ENCODE measurements at places on chromosomes 12 and 14.

GRCh38 chr12:26214121-26214520 is 18.7 kb downstream of the SSPN start:
- DNase-seq: no peak

GRCh38 chr12:53097207-53097563 is 282 bp upstream of the IGFBP6 start:
- DNase-seq: no peak

- no peak for DNase-seq
Observed at GRCh38 chr12:126776026-126776655, 1490.8 kb upstream of the TMEM132C start.

DNA sequence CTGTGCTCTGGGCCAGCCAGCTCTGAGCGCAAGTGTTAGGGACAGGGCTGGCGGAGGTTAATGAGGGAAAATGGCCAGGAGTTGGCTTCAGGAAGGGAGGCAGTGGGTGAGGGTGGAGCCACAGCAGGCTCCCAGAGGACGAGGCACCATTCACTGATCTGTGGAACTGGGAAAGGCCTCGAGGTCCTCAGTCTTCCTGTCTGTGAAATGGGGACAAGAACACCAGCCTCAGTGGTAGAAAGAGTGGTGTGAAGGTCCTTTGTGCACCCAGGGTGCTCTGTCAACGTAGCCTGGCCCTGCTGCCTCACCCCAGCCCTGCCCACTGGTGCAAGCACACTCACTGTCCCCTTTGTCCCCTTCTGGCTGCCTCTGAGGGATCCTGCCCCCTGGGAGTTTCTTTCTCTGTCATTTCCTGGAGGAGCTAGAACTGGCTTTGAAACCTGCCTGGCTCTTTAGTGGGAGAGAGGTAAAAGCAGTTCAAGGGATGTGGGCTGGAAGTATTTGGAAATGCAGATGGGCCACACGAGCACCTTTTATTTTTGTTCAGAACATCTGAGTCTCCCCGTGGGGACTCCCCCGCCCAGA is 25.0 kb downstream of the SYNDIG1L start:
- DNase-seq: no peak

DNA sequence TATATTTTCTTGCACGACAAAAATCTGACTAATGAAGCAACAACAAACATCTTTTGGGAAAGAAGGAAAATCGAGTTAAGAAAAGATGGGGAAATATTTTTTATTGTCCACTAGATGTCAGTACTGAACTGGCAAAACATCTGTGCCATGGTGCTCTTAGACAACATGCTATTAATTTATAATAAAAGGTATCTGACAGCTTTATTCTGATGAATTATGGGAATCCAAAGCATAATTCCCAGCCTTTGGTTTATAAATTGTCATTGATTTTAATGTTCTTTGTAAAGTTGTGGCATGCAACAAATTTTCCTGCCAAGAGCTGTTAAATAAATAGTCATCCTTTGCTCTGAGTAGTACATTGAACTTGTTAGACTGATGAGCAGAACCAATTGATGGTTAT is 231.2 kb downstream of the ETNK1 start:
- DNase-seq: no peak

GRCh38 chr14:36940476-36940875 is 231.9 kb downstream of the SLC25A21 start:
- DNase-seq: no peak

DNA sequence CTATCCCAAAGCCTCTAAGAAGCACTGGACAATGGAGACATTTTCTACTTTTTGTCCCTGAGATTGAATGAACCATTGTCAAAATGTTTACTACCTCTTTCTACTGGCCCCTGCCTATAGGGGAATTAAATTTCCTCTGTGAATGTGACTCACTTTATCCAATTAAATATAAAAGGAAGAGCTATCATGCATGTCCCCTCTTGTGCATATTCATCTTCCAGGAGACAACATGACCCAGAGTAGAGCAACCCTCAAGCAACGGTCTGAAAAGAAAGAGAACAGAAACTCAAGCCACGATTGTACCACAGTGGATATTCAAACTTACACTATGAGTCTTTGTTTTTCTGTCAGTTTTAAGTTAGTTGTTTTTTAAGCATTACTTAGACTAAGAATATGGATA is 938.4 kb upstream of the ATXN7L3B start:
- DNase-seq: no peak

DNA sequence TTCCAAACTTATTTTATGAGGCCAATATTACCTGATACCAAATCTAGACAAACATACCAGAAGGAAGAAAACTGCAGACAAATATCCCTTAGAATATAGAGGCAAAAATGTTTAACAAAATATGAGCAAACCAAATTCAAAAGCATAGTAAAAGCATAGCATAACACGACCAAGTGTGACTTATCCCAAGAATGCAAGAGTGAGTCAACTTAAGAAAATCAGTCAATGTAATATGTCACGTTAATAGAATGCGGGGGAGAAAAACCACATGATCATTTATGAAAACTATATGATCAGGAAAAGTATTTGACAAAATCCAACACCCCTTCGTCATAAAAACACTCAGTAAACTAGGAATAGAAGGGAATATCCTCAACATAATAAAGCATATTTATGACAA is 217.3 kb downstream of the ADGRD1 start:
- DNase-seq: no peak

Measured in hypothalamus (tissue), 51 donors.